Colonic mucosa (tissue), 4 donors: ENCODE measurements at places on chromosomes 5 and 9. TPM values are rescaled to one million over a fixed set of nuclear protein-coding genes. Genes with fewer than 3 reads are reported as not detected.

- no peak for DNase-seq
- H3K36me3 ChIP-seq: no peaks in the 10 kb centered on the region
- H3K27ac ChIP-seq: no peak overlapping the region
- no peak overlapping the region for H3K4me3 ChIP-seq
- no peaks in the 10 kb centered on the region for H3K4me1 ChIP-seq
- no peaks in the 10 kb centered on the region for H3K27me3 ChIP-seq
Observed at GRCh38 chr9:21687351-21687750, 115.1 kb upstream of the MTAP start.

GRCh38 chr5:81856948-81857928 is 106.3 kb upstream of the SSBP2 start:
- no peak overlapping the region for H3K4me3 ChIP-seq
- H3K27me3 ChIP-seq: no peaks in the 10 kb centered on the region
- no peaks in the 10 kb centered on the region for H3K36me3 ChIP-seq
- no peak overlapping the region for H3K27ac ChIP-seq
- no peaks in the 10 kb centered on the region for H3K4me1 ChIP-seq
- peak; percentile 33 for DNase-seq

SPARC gene
- total RNA-seq: 258 TPM

IL17B gene
- not detected for total RNA-seq

OSMR gene
- total RNA-seq: 14.3 TPM
